Amniotic stem cell (primary cell): ENCODE measurements at places on chromosomes 7 and 10.
A peak's percentile ranks its signal among the peaks of the same experiment; 100 is the strongest.

GRCh38 chr10:110033701-110034235 lies 26.0 kb downstream of the ADD3 start:
- no peak for DNase-seq

- DNase-seq = no peak
These were observed 22.7 kb downstream of the AVPI1 start for GRCh38 chr10:97664282-97664850.

- no peak for DNase-seq
These were observed 130.8 kb downstream of the WNT2 start for GRCh38 chr7:117192108-117192507.

GRCh38 chr10:4217653-4218052 lies 432.6 kb upstream of the KLF6 start:
- no peak for DNase-seq

GRCh38 chr7:151684408-151685175 lies 164.9 kb upstream of the RHEB start:
- DNase-seq = no peak

GRCh38 chr7:66517212-66517909 lies 111.3 kb upstream of the KCTD7 start:
- DNase-seq = no peak

- no peak for DNase-seq
These were observed 153.3 kb downstream of the EGFR start for GRCh38 chr7:55172161-55172560.

DNA sequence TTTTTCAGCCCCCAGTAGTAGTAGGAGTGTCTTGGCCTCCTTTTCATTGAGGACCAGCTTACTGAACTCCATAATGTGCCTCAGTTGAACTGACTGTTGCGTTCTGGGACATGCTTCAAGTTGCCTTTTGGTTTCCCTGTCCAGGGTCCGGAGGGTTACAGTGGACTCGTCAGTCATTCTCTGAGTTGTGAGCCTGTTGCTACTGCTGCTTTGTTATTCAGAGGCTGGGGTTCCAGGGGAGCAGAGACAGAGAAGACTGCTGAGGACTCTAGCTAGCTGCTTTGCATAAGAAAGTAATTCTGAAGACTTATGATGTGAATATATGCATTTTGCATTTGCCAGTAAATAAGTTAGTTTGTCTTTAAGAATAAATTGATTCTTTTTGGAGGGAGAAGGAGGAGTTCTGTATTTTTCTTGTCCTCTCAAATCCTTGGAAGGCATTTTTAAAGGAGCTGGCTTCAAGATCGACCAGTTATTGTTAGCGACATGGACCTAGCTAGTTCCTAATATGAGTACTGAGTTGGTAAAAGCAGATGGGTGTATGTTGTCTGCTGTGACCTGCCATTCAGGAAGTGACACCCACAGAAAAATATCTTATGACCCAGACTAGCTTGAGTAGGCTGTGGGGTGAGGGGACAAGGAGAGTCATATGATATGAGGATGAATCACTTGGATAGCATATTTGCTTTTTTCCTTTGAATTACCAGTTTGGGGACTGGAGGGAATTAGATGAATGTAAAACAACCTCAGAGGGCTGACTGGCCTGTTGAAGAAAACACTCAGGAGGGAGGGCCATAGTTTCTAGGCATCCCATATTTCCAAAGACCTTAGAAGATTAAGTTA lies 8.3 kb downstream of the PI4K2A start:
- DNase-seq = peak; percentile 82

DNA sequence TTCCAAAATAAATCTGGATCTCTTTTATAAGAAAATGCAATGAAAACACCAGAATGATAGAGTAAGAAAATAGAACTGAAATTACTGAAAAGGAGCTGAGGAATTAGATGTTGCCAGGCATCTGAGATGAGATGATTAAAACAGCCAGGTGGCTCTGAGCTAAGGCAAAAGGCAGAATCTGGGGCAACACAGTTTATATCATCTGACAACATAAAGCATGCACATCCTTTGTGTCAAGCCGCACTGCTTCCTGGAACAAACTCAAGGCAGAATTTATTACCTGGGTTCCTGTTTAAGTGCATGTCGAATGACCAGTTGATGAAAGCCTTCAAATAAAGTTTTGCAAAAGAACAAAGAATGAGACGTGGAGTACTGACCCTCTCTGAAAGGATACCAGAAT lies 247.0 kb downstream of the SNX10 start:
- no peak for DNase-seq

GRCh38 chr10:124318811-124319210 lies 99.9 kb downstream of the OAT start:
- no peak for DNase-seq

GRCh38 chr10:62594093-62594520 lies 210.4 kb upstream of the ADO start:
- peak; percentile 19 for DNase-seq

GRCh38 chr7:84705706-84706105 lies 481.1 kb downstream of the SEMA3D start:
- DNase-seq = no peak

DNA sequence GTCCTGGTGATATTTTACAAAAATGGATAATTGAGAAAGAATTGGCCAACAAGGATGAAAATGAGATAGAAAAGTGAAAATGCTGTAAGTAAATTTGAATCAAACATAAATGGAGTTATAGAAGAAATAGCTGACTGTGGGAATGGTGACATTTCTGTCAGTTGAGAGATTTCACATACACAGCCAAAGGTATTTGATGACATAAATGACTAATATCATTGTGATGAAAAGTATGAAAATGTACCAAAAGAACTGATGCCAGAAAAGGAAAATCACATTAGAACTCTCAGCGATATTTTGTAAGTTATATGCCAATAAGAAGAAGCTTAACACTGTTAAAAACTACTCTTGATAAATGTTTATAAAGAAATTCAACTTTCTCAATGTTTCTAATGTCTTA lies 54.9 kb downstream of the TFPI2 start:
- no peak for DNase-seq

DNA sequence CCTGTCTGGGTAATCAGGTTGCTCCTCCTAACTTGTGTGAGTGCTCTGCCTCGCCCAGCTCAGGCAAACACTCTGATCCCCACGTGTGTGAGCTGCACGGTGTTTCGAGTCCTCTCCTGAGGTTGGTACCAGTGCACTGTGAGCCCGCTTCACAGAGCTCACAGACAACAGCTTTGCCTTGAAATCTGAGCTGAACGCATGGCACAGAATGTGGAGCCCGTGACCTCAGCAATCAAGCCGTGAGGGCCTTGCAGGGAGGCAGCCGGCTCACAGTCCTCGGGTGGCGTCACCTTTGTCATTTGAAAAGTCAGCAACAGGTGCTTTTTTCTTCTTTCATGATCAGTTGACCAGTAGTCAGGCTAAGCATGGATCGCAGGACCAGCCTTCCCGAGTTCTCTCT lies 60.2 kb upstream of the ADGRA1 start:
- no peak for DNase-seq

- no peak for DNase-seq
These were observed 43.3 kb downstream of the DOCK4 start for GRCh38 chr7:112162784-112163506.

- no peak for DNase-seq
These were observed 581.4 kb downstream of the TNS3 start for GRCh38 chr7:47000561-47000960.

- DNase-seq = no peak
These were observed 26.5 kb downstream of the LRGUK start for GRCh38 chr7:134153493-134154136.

GRCh38 chr7:2646680-2647571 lies 15.1 kb downstream of the TTYH3 start:
- DNase-seq = no peak

GRCh38 chr10:104359811-104360210 lies 6.2 kb downstream of the CFAP58 start:
- DNase-seq = no peak

DNA sequence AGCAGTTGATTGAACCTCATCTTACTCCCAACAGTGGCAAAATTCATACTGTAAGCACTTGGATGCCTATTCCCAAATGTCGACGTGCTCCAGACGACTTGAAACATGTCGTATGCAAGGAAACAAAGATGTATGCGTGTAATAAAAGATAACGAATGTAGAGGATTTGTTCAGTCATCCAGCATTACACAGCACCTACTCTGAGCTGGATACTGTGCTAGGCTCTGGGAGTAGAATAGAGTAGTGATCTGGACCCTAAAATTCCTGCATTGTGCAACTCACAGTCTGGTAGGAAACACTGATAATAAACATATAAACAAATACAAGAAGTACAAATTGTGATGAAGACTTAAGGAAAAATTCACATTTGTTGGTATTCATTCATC lies 5.6 kb upstream of the TBX20 start:
- DNase-seq = no peak

DNA sequence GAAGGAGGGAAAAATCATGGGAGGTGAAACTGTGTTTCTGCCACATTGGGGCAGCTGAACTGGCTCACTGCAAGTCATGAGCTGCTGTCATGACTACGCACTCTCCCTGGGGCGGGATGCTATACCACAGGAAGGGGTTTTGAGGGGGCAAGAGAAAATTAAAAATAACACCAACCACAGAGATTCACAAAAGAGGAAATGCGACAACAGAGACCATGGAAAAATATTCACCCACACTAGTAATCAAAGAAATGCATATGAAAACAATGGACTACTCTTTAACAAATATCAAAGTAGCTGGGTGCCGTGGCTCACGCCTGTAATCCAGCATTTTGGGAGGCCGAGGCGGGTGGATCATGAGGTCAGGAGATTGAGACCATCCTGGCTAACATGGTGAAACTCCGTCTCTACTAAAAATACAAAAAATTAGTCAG lies 65.2 kb upstream of the TM9SF3 start:
- no peak for DNase-seq

DNA sequence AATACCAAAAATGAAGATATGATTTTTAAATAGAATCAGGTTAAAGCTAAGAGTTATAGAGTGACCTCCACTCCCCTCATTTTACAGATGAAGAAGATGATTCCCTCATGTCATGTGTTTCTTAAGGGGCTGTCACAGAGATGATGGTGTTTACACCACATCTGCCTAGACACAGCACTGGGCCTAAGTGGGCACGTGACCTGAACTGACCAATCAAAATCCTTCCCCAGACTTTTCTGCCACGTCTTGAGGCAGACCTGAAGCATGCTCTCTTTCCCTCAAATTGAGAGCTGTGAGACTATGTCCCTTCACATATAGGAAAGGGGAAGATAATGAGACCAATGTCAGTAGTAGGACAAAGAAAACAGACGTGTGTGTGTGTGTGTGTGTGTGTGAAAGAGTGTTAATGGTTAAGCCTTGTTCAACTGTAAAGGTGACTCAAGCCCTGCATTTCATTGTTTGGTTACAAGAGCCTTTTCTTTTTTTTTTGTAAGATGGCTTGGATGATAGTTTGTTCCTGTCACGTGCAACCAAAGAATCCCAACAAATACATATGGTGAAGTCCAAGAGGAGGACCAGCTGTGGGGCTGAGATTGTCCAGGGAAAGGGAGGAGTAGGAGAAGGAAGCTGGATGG lies 172.8 kb upstream of the AOAH start:
- no peak for DNase-seq

GRCh38 chr7:40842641-40843040 lies 707.8 kb downstream of the SUGCT start:
- DNase-seq = no peak

GRCh38 chr10:112526139-112526538 lies 79.1 kb downstream of the VTI1A start:
- DNase-seq = no peak

DNA sequence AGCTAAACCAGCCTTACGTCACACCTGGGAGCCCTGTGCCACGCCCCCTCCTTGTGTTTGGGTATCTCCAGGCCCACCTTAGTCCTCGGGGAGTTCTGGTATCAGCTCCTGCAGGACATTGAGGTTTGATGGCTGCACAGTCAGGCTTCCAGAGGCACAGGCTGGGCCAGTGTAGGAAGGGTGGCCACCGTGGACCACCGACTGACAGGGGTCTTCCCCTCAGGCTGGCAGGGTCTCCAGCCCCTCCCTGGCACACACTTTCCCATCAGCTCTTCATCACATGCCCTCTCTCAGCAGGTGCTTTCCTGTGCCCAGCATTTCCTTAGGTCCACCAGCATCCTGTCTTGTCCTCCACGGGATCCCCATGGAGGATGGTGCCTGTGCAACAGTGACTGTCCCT lies 413.1 kb downstream of the TCERG1L start:
- no peak for DNase-seq

DNA sequence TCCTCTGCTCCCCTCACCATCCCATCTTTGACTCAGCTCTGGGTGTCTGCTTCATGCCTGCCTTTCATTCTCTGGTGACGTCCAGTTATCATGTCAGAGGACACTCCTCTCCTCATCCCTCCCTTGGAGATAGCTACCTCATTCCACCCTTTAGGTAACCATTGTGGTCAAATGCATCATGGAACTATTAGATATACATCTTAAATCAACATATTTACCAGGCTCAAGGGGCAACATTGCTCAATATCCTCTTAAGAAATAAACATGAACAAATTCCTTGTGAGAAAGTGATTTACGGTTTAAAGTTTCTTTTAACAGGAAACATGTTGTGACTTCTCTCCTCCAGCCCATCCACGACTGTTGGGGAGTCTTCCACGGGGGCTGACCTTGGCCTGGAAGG lies 511.6 kb upstream of the IGFBP3 start:
- no peak for DNase-seq

GRCh38 chr10:43978091-43978490 lies 329.4 kb upstream of the ZNF32 start:
- no peak for DNase-seq

DNA sequence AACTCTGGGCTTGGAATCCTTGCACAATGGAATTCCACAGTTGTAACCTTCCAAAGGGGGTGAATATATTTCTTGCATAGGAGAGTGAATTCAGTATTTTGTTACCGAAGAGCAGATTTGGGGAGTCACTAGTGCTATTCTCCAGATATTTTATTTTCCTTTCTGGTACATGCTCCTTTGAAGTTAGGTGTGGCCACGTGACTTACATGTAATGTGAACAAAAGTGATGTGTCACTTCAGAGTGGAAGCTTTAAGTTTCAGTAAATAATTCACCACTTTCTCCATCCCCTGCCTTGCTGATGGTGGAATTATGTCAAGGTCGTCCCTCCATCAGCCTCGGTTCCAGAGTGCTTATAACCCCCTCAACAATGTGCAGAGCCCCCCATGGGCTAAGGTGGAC lies 25.3 kb downstream of the ASNS start:
- no peak for DNase-seq

GRCh38 chr7:117176206-117176605 lies 146.7 kb downstream of the WNT2 start:
- no peak for DNase-seq

- DNase-seq = no peak
These were observed 257.3 kb downstream of the SDK1 start for GRCh38 chr7:3558400-3558799.

- DNase-seq = no peak
These were observed 25.1 kb downstream of the SNX8 start for GRCh38 chr7:2289111-2289586.

DNA sequence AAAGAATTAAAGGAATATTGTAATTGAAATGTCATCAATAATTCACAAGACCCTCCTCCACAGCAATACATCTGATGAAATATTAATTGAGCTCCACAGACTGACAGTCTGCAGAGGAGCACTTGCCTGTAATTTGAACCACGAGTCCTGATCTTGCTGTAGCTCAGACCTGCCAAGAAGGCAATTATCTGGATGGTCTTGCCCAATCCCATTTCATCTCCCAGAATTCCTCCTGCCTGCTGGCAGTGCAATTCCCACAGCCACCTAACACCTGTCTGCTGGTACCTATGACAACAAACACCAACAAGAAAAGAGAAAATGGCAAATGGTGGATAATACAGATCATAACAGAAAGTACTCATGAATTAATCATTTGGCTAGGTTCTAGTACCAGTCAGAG lies 38.5 kb downstream of the ERCC6 start:
- no peak for DNase-seq
